ENCODE measurements at places on chromosomes 2 and 18. TPM values are rescaled to one million over a fixed set of nuclear protein-coding genes. Genes with fewer than 3 reads are reported as not detected.

DNA sequence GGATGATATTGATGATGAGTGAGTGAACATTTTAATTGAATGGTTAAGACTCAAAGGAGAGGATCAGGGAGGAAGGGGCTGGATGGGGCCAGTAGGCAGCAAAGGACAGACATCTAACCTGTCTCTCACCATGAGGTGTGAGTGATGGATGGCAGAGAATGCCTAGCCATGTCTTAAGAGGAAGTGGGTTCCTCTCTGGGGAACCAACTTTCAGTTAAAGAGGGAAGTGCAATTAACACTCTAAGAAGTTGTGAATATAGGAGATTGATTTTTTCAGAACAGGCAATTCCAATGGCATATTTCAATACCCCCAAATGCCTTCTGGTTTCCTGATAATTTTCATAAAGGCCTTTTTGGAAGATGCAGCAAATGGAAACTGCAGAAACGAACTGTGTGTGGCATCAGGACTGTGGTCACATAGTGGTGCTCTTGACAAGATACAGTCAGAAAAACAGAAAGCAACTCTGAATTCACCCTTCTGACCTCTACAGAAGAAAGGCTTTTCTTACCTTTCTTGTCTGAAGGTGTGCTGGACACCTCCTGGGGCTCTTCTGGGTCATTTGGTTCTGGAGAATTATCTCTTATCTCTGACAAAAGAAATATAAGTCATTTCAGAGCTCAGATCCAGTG lies 10.2 kb downstream of the SP110 start:
- H3K27ac ChIP-seq = no peak overlapping the region
- H3K4me3 ChIP-seq = no peak overlapping the region
- no peaks in the 10 kb centered on the region for H3K27me3 ChIP-seq
- H3K36me3 ChIP-seq = peaks cover 59% of the 10 kb centered on the region

- no peak overlapping the region for H3K27ac ChIP-seq
- peaks cover 8% of the 10 kb centered on the region for H3K4me1 ChIP-seq
- no peak for DNase-seq
- no peaks in the 10 kb centered on the region for H3K36me3 ChIP-seq
Observed at GRCh38 chr18:24185805-24186204, 46.9 kb downstream of the CABYR start.

- H3K36me3 ChIP-seq = peaks cover 3% of the 10 kb centered on the region
- no peaks in the 10 kb centered on the region for H3K27me3 ChIP-seq
- peaks cover 13% of the 10 kb centered on the region for H3K4me1 ChIP-seq
- H3K4me3 ChIP-seq = no peak overlapping the region
- no peak for DNase-seq
Observed at GRCh38 chr2:127392828-127393578, 5.2 kb upstream of the MAP3K2 start.

GRCh38 chr2:138959031-138959430 lies 178.8 kb upstream of the NXPH2 start:
- H3K4me3 ChIP-seq = no peak overlapping the region
- DNase-seq = no peak
- H3K36me3 ChIP-seq = no peaks in the 10 kb centered on the region
- no peaks in the 10 kb centered on the region for H3K4me1 ChIP-seq

DNA sequence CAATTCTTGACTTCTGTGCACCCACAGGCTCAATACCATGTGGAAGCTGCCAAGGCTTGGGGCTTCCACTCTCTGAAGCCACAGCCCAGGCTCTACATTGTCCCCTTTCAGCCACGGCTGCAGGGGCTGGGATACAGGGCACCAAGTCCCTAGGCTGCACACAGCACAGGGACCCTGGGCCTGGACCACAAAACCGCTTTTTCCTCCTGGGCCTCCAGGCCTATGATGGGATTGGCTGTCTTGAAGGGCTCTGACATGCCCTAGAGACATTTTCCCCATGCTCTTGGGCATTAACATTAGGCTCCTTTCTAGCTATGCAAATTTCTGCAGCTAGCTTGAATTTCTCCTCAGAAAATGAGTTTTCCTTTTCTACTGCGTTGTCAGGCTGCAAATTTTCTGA lies 29.7 kb downstream of the NUP35 start:
- peaks cover 6% of the 10 kb centered on the region for H3K36me3 ChIP-seq
- H3K27ac ChIP-seq = no peak overlapping the region
- H3K4me1 ChIP-seq = no peaks in the 10 kb centered on the region
- H3K27me3 ChIP-seq = no peaks in the 10 kb centered on the region
- H3K4me3 ChIP-seq = no peak overlapping the region

- no peaks in the 10 kb centered on the region for H3K27me3 ChIP-seq
- H3K4me3 ChIP-seq = no peak overlapping the region
- no peaks in the 10 kb centered on the region for H3K4me1 ChIP-seq
Observed at GRCh38 chr2:217220228-217221013, 360.6 kb upstream of the TNP1 start.

GRCh38 chr2:26807788-26808460 lies 22.1 kb downstream of the CENPA start:
- no peaks in the 10 kb centered on the region for H3K4me1 ChIP-seq
- H3K27ac ChIP-seq = no peak overlapping the region
- H3K27me3 ChIP-seq = no peaks in the 10 kb centered on the region
- H3K36me3 ChIP-seq = no peaks in the 10 kb centered on the region
- H3K4me3 ChIP-seq = no peak overlapping the region

DNA sequence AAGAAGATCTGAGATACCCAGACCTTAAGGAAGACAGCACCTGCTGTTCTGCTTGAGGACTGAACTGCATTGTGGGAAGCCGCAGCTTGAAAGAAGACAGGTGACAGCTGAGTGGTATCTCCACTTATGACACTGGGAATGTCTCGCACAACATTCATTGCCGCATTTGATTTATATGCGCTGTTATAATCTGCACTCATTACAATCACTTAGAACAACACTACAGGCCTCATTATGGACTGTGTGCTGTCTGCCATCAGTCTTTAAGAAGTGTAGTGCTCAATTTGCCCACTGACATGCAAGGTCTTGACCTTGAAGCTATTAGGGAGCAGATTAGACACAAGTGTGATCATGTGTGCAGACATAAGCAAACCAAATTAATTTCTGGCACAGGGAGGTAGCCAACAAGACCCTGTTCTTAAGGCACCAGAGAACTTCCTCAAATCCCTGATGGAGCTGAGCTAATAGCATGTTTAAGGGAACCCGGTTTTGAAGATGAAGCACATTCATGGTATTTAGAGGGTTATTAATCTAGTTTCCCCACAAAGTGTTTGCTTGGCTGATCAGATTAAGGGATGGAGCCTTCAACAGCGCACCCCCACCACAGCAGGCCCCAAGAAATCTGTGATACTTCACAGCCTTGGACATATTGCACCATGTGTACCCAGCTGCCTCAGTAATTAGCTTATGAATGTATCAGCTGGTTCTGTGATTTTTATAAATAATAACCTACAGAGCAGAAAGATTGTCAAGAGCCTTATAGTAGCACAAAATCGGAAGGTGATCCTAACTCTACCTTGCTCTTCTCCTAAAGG lies 146.8 kb downstream of the SATB2 start:
- no peak for DNase-seq
- H3K4me1 ChIP-seq = no peaks in the 10 kb centered on the region
- no peaks in the 10 kb centered on the region for H3K36me3 ChIP-seq
- H3K27me3 ChIP-seq = no peaks in the 10 kb centered on the region

GRCh38 chr2:152464851-152465470 lies 130.0 kb downstream of the FMNL2 start:
- no peaks in the 10 kb centered on the region for H3K27me3 ChIP-seq
- no peak overlapping the region for H3K4me3 ChIP-seq
- no peaks in the 10 kb centered on the region for H3K36me3 ChIP-seq
- no peak for DNase-seq
- peaks cover under 1% of the 10 kb centered on the region for H3K4me1 ChIP-seq

DNA sequence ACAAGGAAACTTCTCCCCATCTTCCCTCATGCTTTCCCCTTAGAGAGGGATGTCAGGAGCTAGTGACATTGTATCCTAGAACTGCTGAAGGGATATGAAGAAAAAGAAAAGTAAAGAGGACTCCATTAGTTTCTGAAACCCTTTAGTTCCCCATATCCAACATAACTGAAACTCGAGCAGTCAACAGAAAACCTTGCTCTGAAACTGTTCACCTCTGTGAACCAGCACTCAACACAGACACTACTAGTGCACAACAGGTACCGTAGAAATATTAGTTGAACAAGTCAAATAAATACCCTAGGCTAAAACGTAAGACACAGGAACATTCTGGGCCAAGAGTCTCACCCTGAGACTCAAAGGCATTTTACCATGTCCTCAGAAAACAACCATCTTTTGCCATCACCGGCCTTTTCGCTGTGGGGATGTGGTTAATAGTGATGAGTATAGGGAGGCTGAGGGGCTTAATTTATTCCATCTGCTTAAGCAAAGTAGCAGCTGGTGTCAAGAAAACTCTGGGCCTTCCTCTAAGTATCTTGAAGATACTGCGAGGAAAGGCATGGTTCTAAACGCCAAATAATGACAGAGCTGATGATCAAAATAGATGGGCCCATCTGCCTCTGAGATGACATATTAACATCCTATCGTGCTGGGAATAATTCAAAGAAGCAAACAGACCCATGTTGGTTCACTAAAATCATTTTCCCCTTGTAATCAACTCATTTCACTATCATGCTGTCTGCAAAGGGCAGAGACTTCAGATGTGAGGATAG lies 156.8 kb downstream of the STK39 start:
- H3K27ac ChIP-seq = no peak overlapping the region
- DNase-seq = no peak
- H3K36me3 ChIP-seq = no peaks in the 10 kb centered on the region
- H3K27me3 ChIP-seq = no peaks in the 10 kb centered on the region
- no peaks in the 10 kb centered on the region for H3K4me1 ChIP-seq

DNA sequence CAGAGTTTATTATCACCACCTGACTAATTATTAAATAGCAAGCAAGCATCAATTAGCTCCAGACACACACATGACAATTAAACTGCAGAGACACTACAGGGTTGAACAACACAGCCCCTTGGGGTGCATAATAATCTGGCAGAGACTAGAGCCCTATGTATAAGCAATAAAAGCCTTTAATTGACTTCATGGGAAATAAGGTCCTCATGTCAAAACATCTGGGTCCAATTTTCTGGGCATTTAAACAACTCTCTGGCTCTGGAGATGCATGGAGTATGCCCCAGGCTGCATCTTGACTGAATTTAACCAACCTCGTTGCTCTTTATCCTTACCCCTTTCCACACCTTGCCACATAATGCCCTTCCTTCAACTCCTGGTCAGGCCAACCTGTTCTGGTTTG lies 270.7 kb upstream of the THUMPD2 start:
- no peak overlapping the region for H3K4me3 ChIP-seq
- H3K27ac ChIP-seq = no peak overlapping the region
- no peak for DNase-seq
- H3K4me1 ChIP-seq = no peaks in the 10 kb centered on the region

GRCh38 chr18:25289001-25289631 lies 62.9 kb downstream of the ZNF521 start:
- H3K4me1 ChIP-seq = no peaks in the 10 kb centered on the region
- H3K4me3 ChIP-seq = no peak overlapping the region
- no peak overlapping the region for H3K27ac ChIP-seq
- H3K36me3 ChIP-seq = no peaks in the 10 kb centered on the region
- no peak for DNase-seq
- no peaks in the 10 kb centered on the region for H3K27me3 ChIP-seq

DNA sequence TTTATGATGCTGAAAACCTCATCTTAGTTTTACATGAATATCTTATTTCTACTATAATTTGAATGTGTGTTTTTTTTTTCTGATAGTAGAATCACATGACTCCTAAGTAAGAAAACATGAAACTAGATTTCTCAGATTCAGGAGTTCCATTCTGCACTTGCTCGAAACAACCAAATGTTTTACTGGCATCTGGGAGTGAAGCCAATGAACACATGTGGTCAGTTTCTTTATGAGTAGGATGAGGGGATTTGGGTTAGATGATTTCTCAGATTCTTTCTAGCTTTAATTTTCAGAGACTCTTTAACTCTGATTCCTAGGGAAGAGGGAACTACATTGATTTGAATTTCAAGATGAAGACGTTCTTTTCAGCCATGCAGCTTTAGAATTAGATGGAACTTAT lies 225.0 kb upstream of the NT5C1B start:
- no peak overlapping the region for H3K27ac ChIP-seq
- H3K27me3 ChIP-seq = no peaks in the 10 kb centered on the region
- H3K4me3 ChIP-seq = no peak overlapping the region
- no peaks in the 10 kb centered on the region for H3K4me1 ChIP-seq
- no peaks in the 10 kb centered on the region for H3K36me3 ChIP-seq

- H3K36me3 ChIP-seq = no peaks in the 10 kb centered on the region
- DNase-seq = no peak
- no peak overlapping the region for H3K4me3 ChIP-seq
- H3K27me3 ChIP-seq = no peaks in the 10 kb centered on the region
- no peaks in the 10 kb centered on the region for H3K4me1 ChIP-seq
Observed at GRCh38 chr2:120314690-120315366, 31.1 kb upstream of the INHBB start.

- peak overlapping the region; percentile 99 for H3K27ac ChIP-seq
- H3K27me3 ChIP-seq = no peaks in the 10 kb centered on the region
Observed at GRCh38 chr18:74225193-74225840, 66.4 kb downstream of the CYB5A start.

- H3K36me3 ChIP-seq = no peaks in the 10 kb centered on the region
- no peaks in the 10 kb centered on the region for H3K27me3 ChIP-seq
- no peak for DNase-seq
- no peak overlapping the region for H3K4me3 ChIP-seq
- H3K27ac ChIP-seq = peak overlapping the region; percentile 71
Observed at GRCh38 chr18:48974304-48975119, 23.7 kb upstream of the SMAD7 start.

DNA sequence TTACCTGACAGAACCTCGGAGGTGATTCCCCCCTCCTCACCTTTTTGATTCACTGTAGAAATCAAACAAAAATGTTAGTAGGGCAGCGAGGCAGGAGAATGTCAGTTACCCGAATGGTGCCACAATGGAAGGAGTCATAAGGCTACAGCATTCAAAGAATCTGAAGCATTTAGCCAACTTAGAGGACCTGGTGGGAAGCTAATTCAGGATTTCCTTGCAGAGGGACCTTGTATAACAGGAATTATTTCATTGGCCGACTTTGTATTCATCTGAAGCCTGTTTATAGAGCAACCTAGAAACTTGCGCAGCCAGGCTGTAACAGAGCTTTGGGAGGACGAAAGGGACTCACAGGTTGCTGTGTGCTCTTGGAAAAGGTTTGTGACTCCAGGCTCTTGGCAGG lies 129.1 kb upstream of the MMADHC start:
- no peaks in the 10 kb centered on the region for H3K4me1 ChIP-seq
- no peak for DNase-seq
- H3K27me3 ChIP-seq = no peaks in the 10 kb centered on the region
- H3K36me3 ChIP-seq = no peaks in the 10 kb centered on the region
- H3K27ac ChIP-seq = no peak overlapping the region
- no peak overlapping the region for H3K4me3 ChIP-seq

GRCh38 chr2:12719400-12720277 lies 2.9 kb downstream of the TRIB2 start:
- H3K36me3 ChIP-seq = no peaks in the 10 kb centered on the region
- peaks cover 17% of the 10 kb centered on the region for H3K4me1 ChIP-seq
- H3K4me3 ChIP-seq = peak overlapping the region; percentile 50
- peak overlapping the region; percentile 72 for H3K27ac ChIP-seq
- H3K27me3 ChIP-seq = no peaks in the 10 kb centered on the region
- no peak for DNase-seq

PLCL1 gene
- polyA plus RNA-seq = 0.08 TPM

ANKRD30BL gene
- polyA plus RNA-seq = not detected

NEB gene
- 5.1 TPM for polyA plus RNA-seq

CRYGD gene
- not detected for polyA plus RNA-seq

SKA1 gene
- 0.81 TPM for polyA plus RNA-seq
